ENCODE measurements at places on chromosomes 2 and 18.

GRCh38 chr18:11817229-11817628, 34.0 kb upstream of the CHMP1B start:
- DNase-seq: no peak

DNA sequence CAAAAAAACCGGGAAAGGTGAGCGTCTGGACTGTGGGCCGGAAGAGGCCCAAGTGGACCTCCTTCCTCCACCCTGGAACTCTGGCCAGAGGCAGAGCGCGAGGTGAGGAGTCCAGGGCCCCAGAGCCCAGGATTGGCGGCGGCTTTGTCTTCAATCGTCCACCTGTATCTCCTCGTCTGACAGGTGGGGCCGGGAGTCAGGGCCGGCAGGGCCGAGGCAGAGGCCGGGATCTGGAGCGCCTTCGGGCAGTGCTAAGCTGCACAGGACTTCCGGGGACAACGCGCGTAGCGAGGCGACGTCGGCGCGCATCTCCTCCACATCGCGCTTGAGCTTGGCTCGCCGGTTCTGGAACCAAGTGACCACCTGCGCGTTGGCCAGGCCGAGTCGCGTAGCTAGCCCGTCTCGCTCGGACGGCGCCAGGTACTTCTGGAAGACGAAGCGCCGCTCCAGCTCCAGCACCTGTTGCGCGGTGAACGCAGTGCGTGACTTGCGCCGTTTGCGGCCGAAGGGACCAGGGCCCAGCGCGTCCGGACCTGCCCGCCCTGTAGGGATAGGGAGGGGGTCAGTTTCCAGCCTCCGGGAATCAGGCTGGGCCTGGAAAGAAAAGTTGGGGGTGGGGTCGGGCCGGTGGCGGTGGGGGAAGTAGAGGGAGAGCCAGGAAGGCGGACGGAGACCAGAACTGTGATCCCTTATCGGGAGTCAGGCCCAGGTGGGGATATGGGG, 1.5 kb downstream of the LBX2 start:
- no peak for DNase-seq

DNA sequence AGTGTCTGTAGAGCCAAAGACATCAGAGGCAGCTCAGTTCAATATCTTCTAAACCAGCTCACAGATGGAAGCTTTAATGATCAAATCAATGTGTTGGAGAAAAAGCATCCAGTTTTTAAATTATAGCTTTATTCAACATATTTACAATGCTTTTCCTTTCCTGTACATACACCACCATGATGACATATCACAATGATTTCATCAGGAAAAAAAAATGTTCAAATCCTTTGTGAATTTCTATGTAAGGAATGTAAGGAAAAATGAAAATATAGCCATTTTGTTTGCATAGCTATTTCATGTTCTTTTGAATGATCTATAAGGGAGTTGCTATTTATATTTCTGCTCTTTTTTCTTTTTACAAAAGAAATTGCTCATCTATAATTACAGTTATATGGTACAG, 134.7 kb upstream of the CDH20 start:
- no peak for DNase-seq

DNA sequence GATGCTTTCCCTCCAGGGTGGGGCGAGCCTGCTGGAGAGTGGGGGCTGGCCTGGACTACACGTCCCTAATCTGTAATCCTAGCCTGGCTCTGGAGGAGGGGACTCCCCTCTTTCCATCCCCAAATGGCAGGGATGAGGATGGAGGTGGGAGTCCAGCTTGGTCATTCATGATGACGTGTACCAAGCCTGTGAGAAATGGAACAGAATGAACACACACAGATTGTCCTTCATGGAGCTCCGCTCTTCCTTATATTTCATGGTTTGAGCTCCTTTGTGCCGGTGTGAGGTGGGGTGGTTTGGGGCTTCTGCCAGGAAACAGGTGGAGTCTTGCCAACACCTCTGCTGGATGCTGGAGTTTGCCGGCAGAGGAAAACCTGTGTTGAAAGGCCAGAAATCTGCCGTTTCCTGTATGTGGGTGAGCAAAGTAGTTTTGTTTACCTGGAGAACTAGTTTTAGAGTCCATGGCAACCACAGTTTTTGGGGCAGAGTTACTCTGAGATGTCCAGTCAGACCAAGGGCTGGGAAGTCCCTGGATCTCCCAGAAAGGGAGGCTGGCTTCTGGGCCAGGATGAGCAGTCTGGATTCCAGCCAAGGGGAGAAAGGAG, 417.6 kb upstream of the MEX3C start:
- DNase-seq: no peak

DNA sequence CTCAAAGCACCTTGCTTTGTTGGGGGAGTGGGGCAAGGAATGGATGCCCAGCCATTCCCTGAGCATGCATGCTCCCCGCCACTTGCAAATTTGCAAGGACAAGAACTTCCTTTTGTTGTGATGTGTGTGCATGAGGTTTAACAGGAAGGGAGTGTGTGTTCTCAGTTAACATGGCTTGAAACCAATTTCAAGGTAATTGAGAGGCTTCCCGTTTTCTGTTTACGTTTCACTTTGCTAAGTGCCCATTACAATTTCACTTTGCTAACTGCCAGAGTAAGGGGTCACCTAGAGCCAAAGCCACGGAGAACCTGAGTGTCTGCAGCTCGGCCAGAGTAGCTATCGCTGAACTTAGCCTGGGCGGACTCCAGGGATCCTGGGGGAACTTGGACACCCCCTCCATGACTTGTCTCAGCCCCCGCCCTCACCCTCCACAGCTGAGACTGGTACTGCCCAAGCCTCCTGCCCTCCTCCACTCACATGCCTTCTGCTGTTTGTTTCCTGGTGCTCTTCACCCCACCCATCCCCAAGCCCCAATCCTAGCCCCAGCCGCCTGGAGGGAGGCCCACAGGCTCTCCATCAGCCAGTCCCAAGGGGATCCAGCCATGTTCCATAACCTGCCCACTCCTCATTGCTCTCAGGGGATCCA, 53.6 kb upstream of the LAPTM4A start:
- no peak for DNase-seq

DNA sequence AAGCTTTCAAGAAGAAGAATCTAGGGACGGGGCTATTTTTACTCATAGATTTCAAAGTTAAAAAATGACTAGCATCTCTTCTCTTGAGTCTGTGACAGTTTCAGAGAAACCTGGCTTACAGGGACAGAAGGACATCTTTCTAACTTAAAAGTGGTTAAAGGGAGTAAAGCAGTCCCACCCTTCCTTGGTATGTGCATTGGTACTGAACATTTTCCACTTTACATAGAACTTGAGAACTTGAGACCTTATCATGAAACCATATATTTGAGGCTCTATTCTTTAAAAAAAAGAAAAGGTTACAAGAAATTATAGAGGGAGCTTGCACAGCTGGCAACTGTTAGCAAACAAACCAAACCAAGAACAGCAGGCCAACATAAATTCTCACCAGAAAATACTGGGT, 73.4 kb upstream of the GAREM1 start:
- DNase-seq: no peak

DNA sequence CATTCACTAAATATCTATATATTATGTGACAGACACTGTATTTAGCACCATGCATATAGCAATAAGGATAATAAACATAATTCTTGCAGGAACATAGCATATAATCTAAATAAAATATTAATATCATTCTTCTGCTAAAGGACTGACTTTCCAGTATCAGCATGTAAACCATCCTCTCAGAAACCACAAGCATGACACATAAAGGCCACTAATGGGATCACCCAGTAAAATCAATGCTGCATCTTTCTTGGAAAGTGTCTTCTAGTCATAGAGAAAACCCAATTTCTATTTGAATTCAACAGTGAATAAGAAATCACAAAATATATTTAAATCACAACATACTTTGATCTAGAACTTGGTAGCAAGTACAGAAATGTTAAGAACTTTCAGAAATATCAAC, 5.8 kb upstream of the LRP1B start:
- no peak for DNase-seq

GRCh38 chr2:239601201-239601851, 200.5 kb upstream of the HDAC4 start:
- no peak for DNase-seq

GRCh38 chr2:40259900-40260299, 192.0 kb downstream of the SLC8A1 start:
- no peak for DNase-seq

Measured in LHCN-M2 (cell line).